ENCODE measurements at places on chromosomes 1 and 21.
A peak's percentile ranks its signal among the peaks of the same experiment; 100 is the strongest.

GRCh38 chr1:147891088-147891487, 11.5 kb upstream of the GJA8 start:
- DNase-seq = no peak

DNA sequence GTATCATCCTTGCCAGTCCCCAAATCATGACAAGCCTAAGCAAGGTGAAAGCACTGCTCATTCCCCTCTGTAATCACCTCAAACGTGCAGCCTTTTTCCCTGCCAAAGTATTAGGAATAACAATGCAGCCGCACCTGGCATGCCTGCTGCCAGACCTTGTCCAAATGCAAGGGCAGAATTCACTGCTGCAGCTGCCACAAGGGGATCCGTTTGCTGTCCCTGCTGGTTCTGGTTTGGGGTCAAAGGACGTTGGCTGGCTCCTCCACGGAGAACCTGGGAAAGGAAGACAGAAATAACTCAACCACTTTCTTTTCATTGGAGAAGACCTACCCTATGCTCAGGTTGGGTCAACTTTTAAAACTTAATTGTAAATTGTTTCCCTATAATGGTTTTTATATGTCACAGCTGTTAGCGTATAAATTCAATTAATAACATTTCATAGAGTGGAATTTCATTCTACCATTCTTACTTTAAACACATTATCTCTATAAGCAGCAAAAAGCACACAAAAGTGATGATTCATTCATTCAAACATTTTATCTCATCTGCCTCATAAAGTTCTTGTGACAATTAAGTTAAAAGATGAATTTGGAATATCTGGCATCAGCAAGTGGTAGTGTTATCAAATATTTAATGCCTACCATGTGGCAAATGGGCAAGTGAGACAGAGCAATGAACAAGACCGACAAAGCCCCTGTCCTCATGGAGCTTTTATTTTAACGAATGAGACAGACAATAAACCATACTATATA, 59.8 kb upstream of the SDC3 start:
- no peak for DNase-seq

GRCh38 chr1:229102741-229103391, 168.0 kb upstream of the RAB4A start:
- DNase-seq = no peak

- DNase-seq = no peak
Measured at GRCh38 chr1:76274302-76274701, 199.8 kb downstream of the ST6GALNAC3 start.

GRCh38 chr1:15799004-15799867, 8.2 kb downstream of the UQCRHL start:
- no peak for DNase-seq

DNA sequence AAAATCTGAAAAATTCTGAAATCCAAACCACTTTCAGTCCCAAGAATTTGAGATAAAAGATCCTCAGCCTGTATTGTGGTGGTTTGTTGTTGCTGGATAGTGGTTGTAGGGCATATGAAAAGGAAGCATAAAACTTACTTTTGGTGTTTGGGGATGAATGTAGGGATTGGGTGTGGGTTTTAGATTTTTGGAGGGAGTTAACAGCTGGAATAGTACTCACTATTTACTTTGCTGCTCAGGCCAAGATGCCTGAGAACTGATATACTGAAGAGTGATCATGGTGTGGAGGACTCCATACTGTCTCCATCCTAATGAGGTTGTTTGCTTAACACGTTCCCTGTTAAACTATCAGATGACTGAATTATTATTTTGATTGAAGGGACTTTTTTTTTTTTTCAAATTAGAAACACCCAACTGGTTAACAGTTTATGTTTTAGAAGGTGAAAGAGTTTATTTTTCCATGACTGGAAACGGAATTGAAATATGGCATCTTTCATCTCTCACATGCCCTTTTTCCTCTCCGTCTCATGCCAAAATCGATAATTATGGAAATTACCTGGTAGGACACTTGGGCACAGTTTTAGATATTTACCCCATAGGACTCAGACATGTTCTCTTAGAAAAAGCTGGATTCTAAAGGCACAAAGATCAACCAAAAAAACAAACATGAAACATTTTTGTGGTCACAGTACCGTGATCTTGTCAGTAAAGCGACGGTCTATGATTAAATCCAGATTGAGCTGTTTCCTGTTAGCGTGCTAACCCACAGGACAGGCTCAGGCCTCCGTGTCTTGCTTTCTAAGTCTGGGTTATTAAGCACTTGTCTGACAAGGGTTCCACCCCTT, 37.3 kb downstream of the RGL1 start:
- DNase-seq = peak; percentile 19

GRCh38 chr1:243991650-243992049, 59.4 kb upstream of the ZBTB18 start:
- DNase-seq = no peak

- DNase-seq = no peak
Measured at GRCh38 chr1:37919277-37919676, 27.6 kb downstream of the INPP5B start.

DNA sequence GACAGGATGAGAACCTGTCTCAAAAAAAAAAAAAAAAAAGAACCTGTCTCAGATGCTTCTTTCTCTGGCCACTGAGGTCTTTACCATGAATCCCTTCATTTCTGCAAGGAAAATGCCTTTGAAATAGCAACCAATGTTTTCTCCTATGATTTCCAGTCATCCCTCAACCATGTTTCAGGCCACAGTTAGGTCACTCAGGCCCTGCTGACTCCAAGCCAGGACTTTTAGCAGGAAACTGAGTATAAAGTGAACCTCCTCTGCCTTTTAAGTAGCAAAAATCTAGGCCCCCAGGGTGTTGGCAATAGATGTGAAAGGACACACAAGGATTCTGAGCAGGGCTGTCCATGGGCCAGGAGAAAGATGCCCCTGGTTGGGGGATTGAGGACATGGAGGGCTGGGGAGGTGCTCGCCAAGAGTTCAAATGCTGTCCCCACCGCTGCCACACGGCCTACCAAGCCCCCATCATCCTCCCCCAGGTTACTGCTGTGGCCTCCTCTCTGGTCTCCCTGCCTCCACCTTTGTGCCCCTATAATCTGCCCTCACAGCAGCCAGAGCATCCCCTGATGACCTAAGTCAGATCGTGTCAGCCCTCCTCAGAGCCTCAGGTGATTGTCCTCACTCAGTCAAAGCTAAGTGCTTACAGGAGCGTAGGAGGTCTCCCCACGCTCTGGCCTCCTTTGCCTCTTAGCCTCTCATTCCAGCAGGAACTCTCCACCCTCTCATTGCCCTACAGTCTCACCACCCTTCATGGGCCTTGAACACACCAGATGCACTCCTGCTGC, 54.6 kb downstream of the MATN1 start:
- DNase-seq = no peak

DNA sequence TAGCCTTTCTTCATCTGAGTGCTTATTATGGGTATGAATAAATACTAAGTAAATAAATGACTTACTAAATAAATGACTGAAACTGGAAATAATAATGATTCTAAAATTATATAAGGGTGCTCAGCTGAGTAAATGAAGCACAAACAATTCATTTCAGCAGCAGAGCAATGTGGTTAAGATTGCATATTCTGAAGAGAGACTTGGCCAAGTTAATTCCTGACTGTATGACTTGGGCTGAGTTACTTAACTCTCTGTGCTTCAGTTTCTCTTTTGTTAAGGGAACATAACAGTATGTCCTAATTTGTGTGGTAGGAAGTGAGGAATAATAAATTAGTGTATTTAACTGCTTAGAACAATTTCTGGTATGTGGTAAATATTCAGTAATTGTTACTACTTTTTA, 19.1 kb downstream of the AGL start:
- no peak for DNase-seq

- no peak for DNase-seq
Measured at GRCh38 chr1:183810756-183811544, 6.0 kb downstream of the RGL1 start.

GRCh38 chr1:25649505-25650288, 33.1 kb downstream of the MAN1C1 start:
- no peak for DNase-seq

DNA sequence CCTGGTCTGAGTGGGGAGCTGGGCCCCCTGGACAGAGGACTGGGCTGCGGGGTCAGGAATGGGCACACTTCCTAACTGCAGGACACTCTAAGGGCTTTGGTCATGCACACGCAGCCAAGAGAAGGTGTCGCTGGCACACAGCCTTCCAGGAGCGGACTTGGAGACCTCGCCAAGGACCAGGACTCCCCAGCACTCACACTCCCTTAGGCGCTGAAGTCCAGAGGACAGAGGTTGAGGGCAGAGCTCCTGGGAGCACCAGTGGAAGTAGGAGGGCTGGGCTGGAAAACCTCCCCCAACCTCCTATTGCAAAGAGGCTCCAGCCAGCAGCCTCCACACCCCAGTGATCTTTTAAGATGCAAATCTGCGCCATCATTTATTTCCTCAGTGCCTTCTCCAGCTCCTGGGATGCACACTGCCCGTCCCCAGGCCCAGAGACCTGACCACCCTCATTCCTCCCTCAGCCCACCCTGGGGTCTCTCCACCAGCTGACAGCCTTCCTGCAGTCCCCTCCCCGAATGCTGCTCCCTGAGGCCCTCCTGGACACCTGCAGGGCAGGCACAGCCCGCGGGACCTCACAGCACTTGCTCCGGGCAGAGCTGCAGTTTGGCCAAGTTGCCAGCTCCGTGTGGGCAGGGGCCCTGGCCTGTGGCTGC, 3.0 kb downstream of the TSPEAR start:
- DNase-seq = no peak

DNA sequence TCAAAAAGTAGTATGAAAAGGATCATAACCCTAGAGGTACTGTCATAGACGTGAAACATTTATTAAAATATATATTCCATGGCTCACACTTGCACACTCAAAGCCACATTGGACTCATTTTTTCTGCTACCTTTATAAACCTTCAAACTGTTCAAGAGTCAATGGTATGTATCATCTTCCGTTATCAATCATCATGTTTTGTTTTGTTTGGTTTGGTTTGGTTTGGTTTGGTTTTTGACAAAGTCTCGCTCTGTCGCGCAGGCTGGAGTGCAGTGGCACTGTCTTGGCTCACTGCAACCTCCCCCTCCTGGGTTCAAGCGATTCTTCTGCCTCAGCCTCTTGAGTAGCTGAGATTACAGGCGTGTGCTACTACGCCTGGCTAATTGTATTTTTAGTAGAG, 1.8 kb downstream of the IFNAR2 start:
- DNase-seq = no peak

GRCh38 chr1:119116725-119117124, 23.7 kb downstream of the WARS2 start:
- DNase-seq = no peak

- no peak for DNase-seq
Measured at GRCh38 chr1:20705203-20705755, 12.5 kb downstream of the KIF17 start.
